ENCODE measurements at places on chromosomes 4 and X. TPM values are rescaled to one million over a fixed set of nuclear protein-coding genes. Genes with fewer than 3 reads are reported as not detected.

The CLDN34 gene
- total RNA-seq: not detected

The CDX4 gene
- not detected for total RNA-seq

The SERPINA7 gene
- total RNA-seq: not detected

The GABRE gene
- total RNA-seq: not detected

DNA sequence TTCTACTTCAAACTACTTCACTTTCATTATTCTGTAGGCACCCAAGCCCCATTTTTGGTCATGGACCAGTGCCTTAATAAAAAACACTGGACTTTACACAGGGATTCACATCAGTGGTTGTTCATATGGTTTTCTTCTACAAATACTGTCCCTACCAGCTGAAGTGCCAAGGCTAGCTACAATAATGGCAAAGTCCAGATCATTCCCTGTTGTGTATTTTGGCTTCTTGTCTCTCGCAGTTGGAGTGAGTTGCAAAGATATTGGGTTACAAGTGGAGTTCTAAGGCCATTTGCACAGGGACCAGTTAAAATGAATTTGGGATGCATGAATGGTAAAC lies 16.7 kb upstream of the ANKRD17 start:
- DNase-seq: no peak

DNA sequence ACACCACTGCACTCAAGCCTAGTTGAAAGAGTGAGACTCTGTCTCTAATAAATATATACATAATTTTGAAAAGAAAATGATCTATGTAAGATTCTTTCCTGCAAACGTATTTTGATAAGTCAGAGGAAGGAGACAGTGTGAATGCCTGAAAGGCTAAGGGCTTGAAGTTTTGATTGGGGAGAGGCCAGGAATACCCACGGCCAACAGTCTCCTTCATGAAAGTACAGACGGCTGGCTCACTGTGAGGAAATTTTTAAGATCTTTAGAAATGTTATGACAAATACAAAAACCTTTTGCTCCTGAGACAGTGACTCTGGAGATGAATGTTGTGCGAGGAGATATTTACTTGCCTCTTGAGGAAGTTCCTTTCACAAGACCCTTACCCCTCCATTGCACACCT lies 111.4 kb upstream of the KLHL13 start:
- no peak for DNase-seq

- DNase-seq: peak; percentile 28
These were observed 732 bp downstream of the NLGN4X start for GRCh38 chrX:6227935-6228334.

GRCh38 chrX:46643636-46644035 lies 70.1 kb downstream of the CHST7 start:
- DNase-seq: no peak

DNA sequence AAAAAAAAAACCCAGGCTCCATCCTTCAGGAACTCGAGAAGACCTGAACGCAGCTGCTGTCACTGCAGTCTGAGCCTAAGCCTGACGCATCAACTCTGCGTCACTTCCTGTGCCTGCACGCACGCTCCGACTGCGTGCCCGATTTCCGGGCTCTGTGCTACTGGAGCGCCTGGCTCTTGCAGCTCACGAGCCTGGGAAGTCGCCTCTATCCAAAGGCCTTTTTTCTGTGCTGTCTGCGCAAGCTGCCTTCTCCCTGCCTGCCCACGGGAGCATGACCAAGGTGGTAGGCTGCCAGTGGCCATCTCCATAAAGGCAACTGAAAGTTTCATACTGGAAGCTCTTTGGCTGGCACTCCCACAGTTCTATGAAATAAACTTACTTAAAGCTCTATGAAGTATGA lies 9.9 kb upstream of the GASK1B start:
- DNase-seq: no peak

Measured in G401 (cell line).